Renal cortical epithelial cell (primary cell): ENCODE measurements at places on chromosomes 6 and 20. TPM values are rescaled to one million over a fixed set of nuclear protein-coding genes. Genes with fewer than 3 reads are reported as not detected.
A peak's percentile ranks its signal among the peaks of the same experiment; 100 is the strongest.

- no peak for DNase-seq
Measured at GRCh38 chr6:159890792-159891191, at the start of gene MAS1. Gene MAS1 (plus strand): TSS chr6:159890988. CDS start chr6:159906956, 15,968 bp downstream.

GRCh38 chr6:42453654-42454427 is 2.1 kb upstream of the TRERF1 start:
- no peak for DNase-seq

GRCh38 chr6:38906582-38906981 is 142.0 kb upstream of the GLP1R start:
- DNase-seq: no peak

DNA sequence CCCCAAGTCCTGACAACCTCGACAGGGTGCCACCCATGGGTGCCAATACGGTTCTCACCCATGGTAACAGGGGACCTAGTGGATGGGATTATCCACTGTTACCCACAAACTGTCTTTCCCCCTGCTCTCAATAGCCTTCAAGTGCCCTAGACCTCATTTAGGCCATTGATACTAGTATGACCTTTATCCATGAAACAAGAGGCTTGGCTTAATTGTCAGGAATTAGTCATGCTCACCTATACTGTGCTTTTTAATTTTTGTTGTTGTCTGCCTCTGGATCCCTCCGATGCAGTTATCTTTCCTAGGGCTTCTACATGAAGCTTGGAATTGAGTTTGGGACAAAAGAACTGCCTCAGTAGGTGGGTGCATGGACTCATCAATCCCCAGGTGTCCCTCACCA is 11.8 kb upstream of the IL22RA2 start:
- no peak for DNase-seq

DNA sequence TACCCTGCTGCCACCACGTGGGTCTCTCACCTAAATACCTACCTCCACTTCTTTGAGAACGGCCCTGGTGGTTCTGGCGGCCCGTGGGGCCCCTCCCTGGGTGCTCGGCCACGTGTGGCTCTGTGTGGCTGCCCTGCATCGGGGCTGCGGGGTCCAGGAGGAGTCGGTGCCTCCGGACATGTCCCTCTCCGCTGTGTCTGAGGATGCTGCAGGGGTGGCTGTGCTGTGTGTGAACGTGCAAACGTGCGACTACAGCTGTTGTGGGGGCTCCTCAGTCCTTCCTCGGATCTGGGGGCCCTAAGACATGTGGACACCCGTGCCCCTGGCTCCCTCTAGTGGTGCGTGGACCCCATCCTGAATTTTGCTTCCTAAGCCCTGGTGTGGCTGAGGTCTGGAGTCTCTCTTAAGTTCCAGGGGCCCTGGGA is 691.8 kb downstream of the QKI start:
- no peak for DNase-seq

GRCh38 chr6:99348288-99349170 is 945 bp downstream of the FAXC start:
- no peak for DNase-seq

DNA sequence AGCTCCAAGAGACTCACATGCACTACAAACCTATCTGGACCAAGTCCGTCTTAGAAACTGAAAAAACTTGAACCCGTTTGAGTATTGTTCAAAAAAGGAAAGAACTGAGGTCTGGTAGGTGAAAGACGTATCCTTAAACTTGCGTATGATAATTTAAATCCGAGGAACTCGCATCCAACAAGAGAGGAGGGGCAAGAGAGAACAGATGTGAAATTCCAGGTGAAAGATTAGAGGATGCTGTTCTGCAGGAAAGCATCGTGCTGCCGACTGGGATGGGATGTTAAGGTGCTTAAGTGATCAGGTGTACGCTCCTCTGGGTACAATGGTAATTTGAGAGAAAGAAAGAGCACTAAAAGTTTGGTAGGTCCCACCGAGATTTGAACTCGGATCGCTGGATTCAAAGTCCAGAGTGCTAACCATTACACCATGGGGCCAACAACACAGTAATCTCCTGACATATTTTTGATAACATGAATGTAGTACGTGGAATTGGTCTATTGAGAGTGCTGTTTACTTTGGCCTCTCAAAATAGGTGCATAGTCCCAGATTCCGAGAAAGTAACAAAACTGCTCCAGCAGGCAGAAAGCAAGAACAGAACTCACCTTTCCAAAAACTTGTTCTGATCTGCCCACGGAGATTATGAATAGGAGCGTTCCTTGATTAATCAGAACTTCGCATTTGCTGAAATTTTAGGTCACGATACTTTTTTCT is 53.5 kb upstream of the BTN3A2 start:
- DNase-seq: peak; percentile 73

- DNase-seq: peak; percentile 33
Measured at GRCh38 chr6:30647242-30648116, 546 bp downstream of the C6orf136 start.

DNA sequence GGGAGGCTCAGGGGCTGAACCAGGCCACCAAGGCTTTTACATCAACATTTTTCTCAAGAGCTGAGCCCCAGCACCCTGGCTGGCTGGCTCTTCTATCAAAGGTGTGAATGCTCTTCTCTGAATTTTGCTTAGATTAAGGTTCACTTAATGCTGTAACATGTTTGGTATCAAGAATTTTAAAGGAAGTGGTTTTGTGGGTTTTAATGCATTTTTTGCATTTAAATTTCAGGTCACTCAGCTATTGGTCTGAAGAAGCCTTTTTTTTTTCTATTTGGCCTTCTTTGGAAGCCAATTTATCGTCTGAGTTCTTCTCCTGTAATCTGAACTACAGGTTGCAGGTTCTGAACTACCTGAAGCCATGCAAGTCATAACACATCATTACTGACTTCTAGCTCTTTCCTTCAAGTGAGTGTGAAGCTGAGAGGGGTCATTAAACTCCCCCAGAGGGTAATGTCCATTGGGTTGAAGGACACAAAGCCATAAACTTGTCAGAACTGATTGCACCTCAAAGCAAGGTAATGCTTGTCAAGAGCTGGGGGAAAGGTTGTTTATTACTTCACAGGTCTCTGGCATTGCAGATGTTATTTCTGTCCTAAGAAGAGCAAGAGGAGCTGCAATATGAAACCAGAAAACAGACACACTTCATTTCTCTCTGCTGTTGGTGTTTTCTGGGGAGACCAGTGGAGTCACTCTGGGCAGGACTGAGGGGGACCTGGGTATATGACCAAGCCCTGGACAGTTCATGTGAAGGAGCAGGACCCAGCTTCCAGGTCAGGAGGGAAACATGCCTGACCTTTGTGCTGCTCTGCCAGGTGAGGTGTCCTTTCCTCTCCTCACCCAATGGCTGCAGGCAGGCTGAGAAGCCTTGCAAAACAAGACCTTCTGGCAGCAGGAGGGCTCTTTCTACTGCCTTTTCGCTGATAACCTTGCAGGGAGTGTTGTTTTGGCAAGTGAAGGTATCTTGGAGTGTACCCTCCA is 26.1 kb upstream of the NEDD9 start:
- DNase-seq: no peak

- DNase-seq: peak; percentile 62
Measured at GRCh38 chr6:12369781-12370262, 79.7 kb downstream of the EDN1 start.

LST1 gene
- total RNA-seq: not detected in 2 replicates

- no peak for DNase-seq
Measured at GRCh38 chr20:23097636-23098580, 11.8 kb upstream of the CD93 start.

- no peak for DNase-seq
Measured at GRCh38 chr20:43243672-43244269, 54.1 kb upstream of the PTPRT start.

- no peak for DNase-seq
Measured at GRCh38 chr6:125346926-125347563, 45.3 kb upstream of the HDDC2 start.

BMP5 gene
- not detected in 2 replicates for total RNA-seq

- DNase-seq: no peak
Measured at GRCh38 chr6:39558591-39559190, 166.5 kb downstream of the KIF6 start.

TUBB gene
- 312 and 597 TPM in 2 replicates for total RNA-seq

GRCh38 chr20:42041000-42041565 is 422.9 kb upstream of the CHD6 start:
- no peak for DNase-seq

PTPRA gene
- total RNA-seq: 31.3 and 50.6 TPM in 2 replicates

DNA sequence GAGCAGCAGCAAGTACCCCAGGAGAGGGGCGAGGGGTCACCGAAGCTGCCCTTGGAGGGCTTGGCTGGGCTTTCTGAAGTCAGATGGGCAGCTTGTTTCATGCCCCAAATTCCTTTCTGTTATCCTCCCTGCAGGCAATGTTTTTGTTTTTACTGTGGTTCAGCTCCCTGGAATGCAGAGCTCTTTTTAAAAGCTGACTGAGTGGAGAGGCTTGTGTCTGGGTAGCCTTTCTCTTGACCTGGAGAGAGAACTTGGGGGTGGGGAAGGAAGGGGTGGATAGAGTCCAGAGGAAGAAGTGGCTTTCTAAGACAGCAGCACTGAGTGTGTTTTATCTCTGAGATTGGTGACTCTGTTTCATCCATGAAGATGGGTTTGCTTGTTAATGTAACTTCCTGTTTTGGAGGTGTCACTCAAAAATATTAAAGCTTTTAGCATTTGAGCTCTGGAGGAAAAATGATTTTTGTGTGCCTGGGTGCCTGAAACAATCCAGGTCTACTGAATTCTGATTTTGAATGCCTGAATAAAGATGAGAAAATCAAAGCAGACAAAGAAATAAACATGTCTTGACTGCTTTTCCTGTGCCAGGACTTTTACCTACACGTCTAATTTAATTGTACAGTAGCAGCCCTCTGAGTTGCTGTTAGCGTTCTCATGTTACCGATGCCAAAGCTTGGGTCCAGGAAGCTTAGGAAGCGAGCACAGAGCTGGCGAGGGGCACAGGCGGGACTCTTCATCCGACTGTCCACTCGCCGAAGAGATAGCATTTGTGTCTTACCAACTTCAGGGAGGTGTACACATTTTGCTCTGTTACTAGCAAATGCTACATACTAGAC is 78.2 kb upstream of the EEF1E1 start:
- DNase-seq: peak; percentile 96

AFG1L gene
- total RNA-seq: 7.3 and 7.4 TPM in 2 replicates

LIN28B gene
- not detected in 2 replicates for total RNA-seq

DNA sequence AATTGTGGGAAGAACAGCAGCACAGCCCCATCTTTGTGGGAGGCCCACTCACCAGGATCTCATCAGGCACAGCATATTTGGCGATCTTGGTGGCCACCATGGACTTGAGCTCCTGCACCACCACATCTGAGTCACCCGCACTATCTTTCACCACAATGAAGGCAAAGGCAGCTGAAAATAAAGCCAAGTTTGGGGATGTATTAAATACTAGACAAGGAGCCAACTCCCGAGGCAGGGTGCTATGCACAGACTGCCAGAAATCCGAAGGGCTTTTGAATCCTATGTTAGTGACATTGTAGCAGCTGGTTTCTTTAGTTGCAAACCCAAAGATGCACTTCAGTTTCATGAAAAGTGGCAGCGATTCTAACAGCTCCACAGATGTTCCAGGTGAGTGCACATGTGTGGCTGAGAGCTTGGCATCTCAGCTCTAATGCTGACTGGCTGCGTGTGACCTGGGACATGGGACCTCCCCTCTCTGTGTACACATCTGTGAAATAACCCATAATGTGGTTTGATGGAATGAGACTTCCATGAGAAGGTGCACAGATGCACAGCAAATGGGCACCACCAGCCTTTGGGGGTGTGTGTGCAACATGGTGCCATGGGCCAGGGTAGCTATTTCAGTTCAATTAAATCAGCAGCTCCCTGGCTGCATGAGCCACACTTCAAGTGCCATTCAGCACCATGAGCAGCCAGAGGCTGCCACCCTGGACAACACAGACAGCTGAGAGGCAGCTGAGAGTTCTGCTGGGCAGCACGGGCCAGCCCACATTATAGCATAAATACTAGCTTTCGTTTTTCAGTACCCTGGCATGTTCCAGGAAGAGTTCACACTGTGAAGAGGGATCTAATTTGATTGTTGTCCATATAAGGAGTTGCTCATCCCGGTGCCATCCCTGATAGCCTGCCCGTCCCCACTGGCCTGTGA is 16.9 kb upstream of the APMAP start:
- DNase-seq: no peak

CNBD2 gene
- 1.2 and 3.6 TPM in 2 replicates for total RNA-seq

GRCh38 chr6:16481697-16482399 is 243.5 kb downstream of the GMPR start:
- DNase-seq: no peak

DNA sequence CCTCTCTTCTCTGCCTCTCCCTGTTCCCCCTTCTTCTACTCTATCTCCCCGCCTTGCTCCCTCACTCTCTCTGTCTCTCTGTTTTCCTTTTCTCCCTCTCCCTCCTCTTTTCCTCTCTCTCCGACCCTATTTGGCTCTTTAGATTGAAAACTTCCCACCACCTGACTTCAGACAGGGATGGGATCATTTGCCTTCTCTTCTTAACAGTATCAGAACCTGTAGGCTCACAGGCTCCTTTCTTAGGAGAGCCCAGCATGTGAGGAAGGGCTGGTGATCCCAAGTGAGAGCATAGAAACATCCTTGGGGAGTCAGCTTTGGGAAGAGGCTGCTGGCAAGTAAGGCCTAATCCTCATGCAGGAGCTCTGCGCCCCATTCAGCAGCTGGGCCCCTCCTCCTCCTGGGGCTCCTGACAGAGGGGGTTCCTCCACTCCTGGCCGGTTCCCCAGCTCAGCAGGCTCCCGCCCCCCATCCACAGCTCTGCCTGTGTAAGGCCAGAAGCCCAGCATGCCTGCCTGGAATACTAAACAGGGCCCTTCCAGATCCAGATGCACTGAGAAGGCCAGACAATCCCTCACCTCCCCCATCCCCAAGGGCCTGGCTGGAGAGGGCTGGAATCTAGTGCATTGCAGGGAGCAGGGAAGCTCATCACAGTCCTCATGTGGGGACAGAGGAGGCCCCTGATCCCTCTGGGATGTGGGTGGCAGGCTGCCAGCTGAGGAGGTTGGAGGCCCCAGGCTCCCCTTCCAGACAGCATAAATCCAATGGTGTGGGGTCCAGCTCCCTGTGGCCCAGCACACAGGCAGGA is 93.4 kb downstream of the PTPRT start:
- DNase-seq: no peak

- DNase-seq: no peak
Measured at GRCh38 chr6:34027939-34028441, 117.9 kb downstream of the GRM4 start.

RBM38 gene
- total RNA-seq: 13.0 and 14.8 TPM in 2 replicates

TCF19 gene
- 2.2 and 10.8 TPM in 2 replicates for total RNA-seq

GRCh38 chr6:155493026-155493693 is 37.5 kb upstream of the NOX3 start:
- no peak for DNase-seq

- peak; percentile 81 for DNase-seq
Measured at GRCh38 chr6:88517737-88518136, 351.6 kb upstream of the CNR1 start.

GRCh38 chr20:16566080-16566479 is 7.2 kb downstream of the KIF16B start:
- DNase-seq: no peak

GRCh38 chr6:154478021-154478700 is 32.3 kb downstream of the CNKSR3 start:
- peak; percentile 70 for DNase-seq

SMOC2 gene
- total RNA-seq: 0.10 and 0.35 TPM in 2 replicates

NFATC2 gene
- under 0.01 and 0.35 TPM in 2 replicates for total RNA-seq
